ENCODE measurements at places on chromosomes 6 and 20.

- no peak for DNase-seq
Measured at GRCh38 chr6:5357486-5357885, 96.2 kb downstream of the FARS2 start.

DNA sequence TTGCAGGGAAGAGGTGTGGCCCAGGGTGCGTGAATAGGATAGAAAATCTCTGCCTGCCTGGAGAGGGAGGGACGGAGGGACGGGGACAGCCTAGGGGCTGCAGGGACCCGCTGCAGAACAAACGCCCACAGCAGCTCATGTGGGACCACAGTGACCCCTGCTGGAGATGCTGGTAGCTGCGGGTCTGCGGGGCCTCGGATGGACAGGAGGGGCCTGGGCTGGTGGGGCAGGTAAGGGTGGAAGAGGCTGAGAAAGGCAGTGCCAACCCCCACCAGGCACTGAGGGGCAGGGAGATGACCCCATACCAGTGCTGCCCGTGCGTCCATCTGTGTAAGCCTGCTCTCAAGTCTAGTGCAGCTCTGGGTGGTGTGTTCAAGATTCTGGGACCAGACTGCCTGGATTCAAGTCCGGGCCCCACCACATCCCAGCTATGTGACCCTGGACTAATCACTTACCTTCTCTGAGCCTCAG, 39.4 kb downstream of the KIAA1755 start:
- peak; percentile 86 for DNase-seq

- no peak for DNase-seq
Measured at GRCh38 chr6:125279961-125280360, 21.8 kb downstream of the HDDC2 start.

GRCh38 chr6:139422105-139423036, 47.9 kb upstream of the CITED2 start:
- no peak for DNase-seq

GRCh38 chr6:154169193-154169847, 130.3 kb downstream of the OPRM1 start:
- DNase-seq: no peak

- DNase-seq: no peak
Measured at GRCh38 chr6:110786271-110786670, 29.0 kb downstream of the CDK19 start.

DNA sequence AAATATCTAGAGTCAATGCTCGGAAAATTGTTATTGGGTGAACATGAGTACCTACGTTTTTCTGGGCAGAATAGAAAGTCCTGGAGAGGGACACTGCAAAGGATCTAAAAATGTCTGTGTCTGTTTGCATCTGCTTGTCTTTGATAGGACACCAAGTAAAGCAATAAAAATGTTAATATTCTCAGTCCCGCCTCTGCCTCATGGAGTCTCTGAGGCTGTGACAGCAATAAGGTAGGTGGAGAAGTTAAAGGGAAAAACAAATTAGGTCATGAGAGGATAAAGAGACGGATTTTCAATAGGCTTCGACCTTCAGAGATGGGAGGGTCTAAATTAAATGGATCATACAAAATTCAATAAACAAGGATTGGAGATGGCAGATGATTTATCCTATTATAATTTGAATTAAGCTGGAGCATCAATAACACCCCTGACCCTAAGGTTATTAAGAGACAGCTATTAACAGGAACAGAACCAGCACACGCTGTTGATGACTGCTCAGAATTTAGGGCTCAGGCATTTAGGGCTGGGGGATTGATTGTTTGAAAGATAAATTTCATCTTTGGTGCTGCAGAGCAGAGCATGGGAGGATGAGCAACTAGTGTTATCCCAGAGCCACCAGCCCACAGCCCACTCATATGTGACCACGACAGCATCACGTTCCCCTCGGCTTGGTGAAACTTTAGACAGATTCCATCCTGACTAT, 620.3 kb upstream of the CDH4 start:
- DNase-seq: no peak

DNA sequence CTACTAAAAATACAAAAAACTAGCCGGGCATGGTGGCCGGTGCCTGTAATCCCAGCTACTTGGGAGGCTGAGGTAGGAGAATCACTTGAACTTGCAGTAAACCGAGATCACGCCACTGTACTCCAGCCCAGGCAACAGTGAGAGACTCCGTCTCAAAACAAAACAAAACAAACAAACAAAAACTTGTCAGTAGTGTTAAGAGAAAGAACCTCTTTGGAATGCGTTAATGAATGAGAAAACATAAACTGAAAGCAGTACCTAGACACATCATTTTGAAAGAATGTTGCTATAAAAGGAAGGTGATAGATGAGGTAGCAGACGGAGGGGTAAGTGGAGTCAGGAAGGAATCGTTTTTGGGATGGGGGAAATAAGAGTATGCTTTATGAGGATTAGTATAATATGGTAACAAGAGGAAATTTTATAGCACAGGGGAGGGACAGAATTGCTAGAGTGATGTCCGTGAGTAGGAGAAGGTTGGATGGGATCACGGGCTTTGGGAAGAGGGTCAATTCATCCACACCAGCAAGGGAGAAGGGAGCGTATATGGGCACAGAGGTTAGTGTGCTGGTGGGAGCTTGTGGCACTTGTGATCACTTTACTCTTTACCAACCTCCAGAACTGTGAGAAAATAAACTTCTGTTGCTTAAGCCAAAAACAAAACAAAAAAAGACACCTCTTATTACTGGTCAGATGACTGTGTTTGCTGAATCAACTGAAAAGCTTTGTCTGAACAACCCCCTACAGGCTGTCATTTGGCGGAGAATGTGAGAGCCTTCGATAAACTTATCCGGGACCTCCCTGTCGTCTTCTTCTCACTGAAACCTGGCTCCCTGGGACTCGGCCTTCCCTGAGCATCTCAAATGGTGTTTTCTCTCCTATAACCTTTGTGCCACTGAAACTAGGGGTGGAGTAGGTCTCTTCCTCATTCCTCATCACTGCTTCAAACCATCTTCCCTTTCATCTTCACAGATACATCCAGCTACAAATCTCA, 48.9 kb upstream of the TFAP2A start:
- no peak for DNase-seq

- no peak for DNase-seq
Measured at GRCh38 chr6:129686941-129687627, 22.9 kb downstream of the ARHGAP18 start.
